ENCODE measurements at places on chromosomes 1 and 21. TPM values are rescaled to one million over a fixed set of nuclear protein-coding genes. Genes with fewer than 3 reads are reported as not detected.

The CSF3R gene
- not detected for total RNA-seq

The TSPAN1 gene
- not detected for total RNA-seq

The LPAR3 gene
- 0.47 TPM for total RNA-seq

The DCDC2B gene
- total RNA-seq = not detected

The EVI5 gene
- total RNA-seq = 14.0 TPM

The PEA15 gene
- 43.2 TPM for total RNA-seq

The PRDX6 gene
- total RNA-seq = 123 TPM

The TSPAN2 gene
- total RNA-seq = 2.3 TPM

The BRDT gene
- total RNA-seq = not detected

The TRIM17 gene
- 2.8 TPM for total RNA-seq

GRCh38 chr1:52460694-52461093 is 56.3 kb downstream of the PRPF38A start:
- H3K27me3 ChIP-seq = no peaks in the 10 kb centered on the region
- DNase-seq = no peak
- H3K4me1 ChIP-seq = peaks cover 5% of the 10 kb centered on the region
- peaks cover 10% of the 10 kb centered on the region for H3K36me3 ChIP-seq

- peaks cover 44% of the 10 kb centered on the region for H3K27me3 ChIP-seq
- H3K4me1 ChIP-seq = peaks cover 8% of the 10 kb centered on the region
- H3K4me3 ChIP-seq = no peak overlapping the region
- no peaks in the 10 kb centered on the region for H3K36me3 ChIP-seq
Observed at GRCh38 chr1:64220241-64220640, 16.8 kb downstream of the UBE2U start.

GRCh38 chr1:145799806-145800205 is 24.1 kb downstream of the RNF115 start:
- H3K4me1 ChIP-seq = peaks cover 6% of the 10 kb centered on the region
- no peak for DNase-seq
- no peak overlapping the region for H3K27ac ChIP-seq

DNA sequence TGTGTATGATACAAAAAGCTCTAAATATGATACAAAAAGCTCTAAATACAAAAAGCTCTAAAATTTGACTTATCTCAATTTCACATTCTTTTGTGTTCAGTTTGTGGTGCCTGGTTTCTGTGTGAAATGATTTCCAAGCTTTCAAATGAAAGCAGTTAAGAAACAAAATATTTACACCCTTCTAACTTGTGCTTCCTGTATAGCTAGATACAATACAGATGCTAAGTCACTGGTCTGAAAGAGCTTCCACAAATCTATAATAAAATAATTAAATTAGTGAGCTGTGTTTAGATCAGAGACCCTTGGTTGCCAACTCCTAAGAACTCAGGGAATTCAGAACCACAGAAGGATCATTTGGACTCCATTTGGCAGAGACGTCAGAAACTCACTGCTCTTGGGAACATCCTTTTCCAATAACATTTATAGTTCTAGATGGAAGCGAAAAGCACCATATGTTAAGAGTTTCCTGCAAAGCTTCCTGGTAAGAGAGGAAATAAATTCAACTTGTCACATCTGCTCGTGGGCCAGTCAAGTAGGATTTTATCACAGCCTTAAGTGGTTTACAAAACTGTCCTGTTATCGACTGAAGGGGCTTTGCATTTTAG is 1079.1 kb downstream of the ADGRL2 start:
- no peaks in the 10 kb centered on the region for H3K36me3 ChIP-seq
- no peaks in the 10 kb centered on the region for H3K27me3 ChIP-seq
- no peaks in the 10 kb centered on the region for H3K4me1 ChIP-seq
- no peak overlapping the region for H3K4me3 ChIP-seq
- H3K27ac ChIP-seq = no peak overlapping the region
- DNase-seq = no peak

- H3K27me3 ChIP-seq = no peaks in the 10 kb centered on the region
- H3K4me1 ChIP-seq = peaks cover 39% of the 10 kb centered on the region
- peaks cover 31% of the 10 kb centered on the region for H3K36me3 ChIP-seq
- DNase-seq = no peak
Observed at GRCh38 chr1:170064821-170065220, 9.7 kb downstream of the KIFAP3 start.

- no peak overlapping the region for H3K27ac ChIP-seq
- no peaks in the 10 kb centered on the region for H3K4me1 ChIP-seq
- H3K4me3 ChIP-seq = no peak overlapping the region
Observed at GRCh38 chr1:2984399-2985061, 36.7 kb upstream of the ACTRT2 start.

GRCh38 chr1:169115891-169116585 is 9.5 kb downstream of the ATP1B1 start:
- no peak overlapping the region for H3K27ac ChIP-seq
- H3K4me3 ChIP-seq = no peak overlapping the region
- H3K27me3 ChIP-seq = no peaks in the 10 kb centered on the region
- H3K36me3 ChIP-seq = peaks cover 2% of the 10 kb centered on the region
- no peak for DNase-seq

DNA sequence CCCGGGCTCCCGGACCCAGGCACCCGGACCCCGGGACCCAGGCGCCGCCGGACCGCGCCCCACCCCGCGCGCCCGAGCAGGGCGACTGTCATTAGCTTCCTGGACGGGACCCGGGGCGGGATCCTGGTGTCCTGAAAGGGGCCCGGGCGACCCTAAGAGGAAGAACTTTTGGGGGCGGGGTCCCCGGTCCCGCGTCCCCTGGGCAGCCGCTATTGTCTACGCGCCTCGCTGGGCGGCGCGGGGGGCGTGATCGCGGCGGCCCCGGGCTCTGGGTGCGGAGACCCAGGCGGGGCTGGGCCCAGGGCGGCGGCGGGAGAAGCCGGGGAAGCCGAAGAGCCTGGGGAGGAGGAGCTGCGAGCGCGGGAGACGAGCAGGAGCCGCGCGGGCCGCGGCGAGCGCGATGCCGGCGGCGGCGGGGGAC is 465 bp downstream of the HUNK start:
- peaks cover 58% of the 10 kb centered on the region for H3K27me3 ChIP-seq
- peaks cover 8% of the 10 kb centered on the region for H3K4me1 ChIP-seq
- no peak overlapping the region for H3K27ac ChIP-seq
- H3K36me3 ChIP-seq = no peaks in the 10 kb centered on the region
- no peak for DNase-seq

DNA sequence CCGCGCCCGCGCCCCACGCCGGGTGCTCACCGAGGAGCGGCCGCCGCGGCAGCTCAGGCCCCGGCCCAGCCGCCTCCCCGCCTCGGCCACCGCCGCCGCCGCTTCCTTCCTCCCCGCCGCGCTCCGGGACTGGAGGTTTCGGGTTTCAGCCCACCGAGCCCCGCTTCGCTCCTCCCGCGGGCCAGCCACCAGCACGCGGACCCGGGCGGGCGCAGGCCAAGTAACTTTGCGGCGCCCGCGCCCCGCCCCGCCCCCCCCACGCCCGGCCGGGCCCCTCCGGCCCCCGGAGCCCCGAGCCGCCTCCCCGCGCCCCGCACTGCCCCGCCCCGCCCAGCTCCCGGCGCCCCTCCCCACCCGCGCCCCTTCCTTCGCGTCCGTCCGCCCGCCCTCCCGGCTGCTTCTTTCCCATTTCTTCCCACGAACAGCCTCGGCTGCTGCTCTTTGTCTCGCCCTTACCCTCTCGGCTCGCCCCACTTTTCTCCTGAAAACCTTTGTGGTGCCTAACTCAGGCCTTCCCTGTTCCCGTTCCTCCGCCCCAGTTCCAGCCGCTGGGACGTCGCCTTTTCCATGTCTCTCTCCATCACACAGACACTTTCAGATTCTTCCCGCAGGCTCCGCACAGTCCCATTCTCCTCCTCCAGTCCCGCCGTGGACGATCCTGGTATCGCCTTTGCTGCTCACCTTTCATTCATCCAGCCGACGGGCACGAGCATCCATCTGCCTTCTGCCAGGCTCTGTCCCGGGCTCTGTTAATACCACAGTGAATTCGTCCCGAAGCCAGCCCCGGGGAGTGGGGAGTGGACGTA is at the start of gene GPR161:
Gene GPR161 (minus strand): TSS at position 222 of the 806 bp plus-strand sequence. CDS start 32,080 bp downstream, outside the sequence.
- peak within 1 kb of the TSS; percentile 80 for H3K4me3 ChIP-seq
- peak; percentile 45 for DNase-seq
- peaks cover 12% of the 10 kb centered on the region for H3K4me1 ChIP-seq
- peaks cover 43% of the 10 kb centered on the region for H3K27me3 ChIP-seq
- H3K36me3 ChIP-seq = peaks cover 3% of the 10 kb centered on the region

GRCh38 chr1:20282533-20282932 is 8.1 kb upstream of the VWA5B1 start:
- H3K4me3 ChIP-seq = no peak overlapping the region
- no peak overlapping the region for H3K27ac ChIP-seq
- no peaks in the 10 kb centered on the region for H3K36me3 ChIP-seq
- H3K4me1 ChIP-seq = no peaks in the 10 kb centered on the region
- H3K27me3 ChIP-seq = peaks cover 55% of the 10 kb centered on the region

- H3K27me3 ChIP-seq = peaks cover 6% of the 10 kb centered on the region
- no peaks in the 10 kb centered on the region for H3K4me1 ChIP-seq
- no peak overlapping the region for H3K27ac ChIP-seq
- H3K36me3 ChIP-seq = no peaks in the 10 kb centered on the region
Observed at GRCh38 chr1:38084700-38085099, 38.1 kb upstream of the POU3F1 start.

DNA sequence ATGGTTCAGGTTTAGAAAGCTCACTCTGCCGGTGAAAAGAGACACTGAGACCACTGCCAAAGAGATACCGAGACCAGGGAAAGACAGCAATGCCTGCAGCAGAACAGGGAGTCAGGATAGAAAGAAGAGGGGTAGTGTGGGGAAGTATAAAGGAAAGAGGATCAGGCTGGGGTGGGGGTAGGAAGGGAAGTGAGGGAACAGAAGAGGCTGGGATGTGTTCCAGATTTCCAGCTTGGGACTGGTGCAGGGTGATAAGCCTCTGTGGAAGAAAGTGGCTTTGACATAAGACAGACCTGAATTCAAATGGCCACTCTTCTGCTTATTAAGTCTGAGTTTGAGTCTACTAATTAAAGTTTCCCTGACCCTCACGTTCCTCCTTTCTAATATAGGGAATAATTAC is 105.9 kb downstream of the PIK3R3 start:
- no peak overlapping the region for H3K27ac ChIP-seq
- H3K4me1 ChIP-seq = no peaks in the 10 kb centered on the region
- DNase-seq = no peak
- H3K4me3 ChIP-seq = no peak overlapping the region
- no peaks in the 10 kb centered on the region for H3K27me3 ChIP-seq

DNA sequence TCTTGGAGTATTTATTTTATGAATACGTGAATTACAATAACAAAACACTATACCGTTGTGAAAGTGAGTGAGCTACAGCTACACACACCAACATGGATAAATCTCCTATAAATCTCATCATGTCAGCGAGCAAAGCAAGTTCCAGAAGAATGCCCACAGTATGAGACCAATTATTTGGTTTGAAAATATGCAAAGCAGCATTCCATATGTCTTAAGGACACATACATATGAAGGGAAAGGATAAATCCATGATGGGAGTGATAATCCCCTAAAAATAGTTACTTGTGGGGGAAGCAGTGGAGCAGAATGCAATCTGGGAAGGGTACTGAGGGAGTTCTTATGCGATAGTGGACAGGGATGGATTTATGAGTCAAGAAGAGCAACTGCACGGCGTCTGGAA is 261.3 kb downstream of the DISC1 start:
- no peak for DNase-seq
- H3K4me3 ChIP-seq = no peak overlapping the region
- H3K27ac ChIP-seq = no peak overlapping the region
- H3K4me1 ChIP-seq = no peaks in the 10 kb centered on the region

DNA sequence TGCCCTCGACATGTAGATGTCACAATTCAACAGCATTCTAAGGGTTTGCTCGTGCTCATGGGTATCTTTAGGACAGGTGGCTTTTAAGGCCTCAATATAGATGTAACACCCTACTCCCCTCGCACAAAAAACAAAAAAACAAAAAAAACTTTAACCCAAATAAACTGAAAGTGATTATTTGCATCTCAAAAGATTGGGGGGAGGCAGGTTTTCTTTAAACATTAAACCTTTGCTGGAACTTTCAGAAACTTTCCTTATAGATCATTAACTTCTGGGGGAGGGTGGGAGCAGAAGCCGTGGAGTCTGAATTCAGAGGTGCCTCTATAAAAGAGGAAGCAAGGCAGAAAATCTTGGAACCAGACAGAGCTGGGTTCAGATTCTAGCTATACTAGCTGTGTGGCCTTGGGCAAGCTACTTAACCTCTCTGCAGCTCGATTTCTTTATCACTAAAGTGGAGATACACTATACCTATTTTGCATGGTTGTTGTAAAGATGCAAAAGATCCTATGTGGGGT is 3.2 kb upstream of the KIAA1614 start:
- DNase-seq = no peak
- H3K4me1 ChIP-seq = peaks cover 25% of the 10 kb centered on the region
- H3K27me3 ChIP-seq = peaks cover 36% of the 10 kb centered on the region
- H3K27ac ChIP-seq = no peak overlapping the region

- no peaks in the 10 kb centered on the region for H3K36me3 ChIP-seq
- H3K4me1 ChIP-seq = no peaks in the 10 kb centered on the region
- H3K4me3 ChIP-seq = no peak overlapping the region
- no peak overlapping the region for H3K27ac ChIP-seq
- H3K27me3 ChIP-seq = no peaks in the 10 kb centered on the region
- no peak for DNase-seq
Observed at GRCh38 chr1:237098541-237098940, 56.6 kb downstream of the RYR2 start.

Measured in activated CD8-positive, alpha-beta memory T cell treated with anti-CD3 and anti-CD28 coated beads, Interleukin-2, amount 10 ng/mL, durations not matched to agents 7 days and 5 days (primary cell).